ENCODE measurements at places on chromosomes 6 and 20. TPM values are rescaled to one million over a fixed set of nuclear protein-coding genes. Genes with fewer than 3 reads are reported as not detected.

PPIL6 gene
- total RNA-seq, result 2.3 TPM

GABRR1 gene
- total RNA-seq, result not detected

SIRPB2 gene
- not detected for total RNA-seq

SNAI1 gene
- 18.7 TPM for total RNA-seq

AK9 gene
- 1.2 TPM for total RNA-seq

SGK2 gene
- total RNA-seq, result 11.0 TPM

LBP gene
- total RNA-seq, result 1.1 TPM

ZFP64 gene
- 20.0 TPM for total RNA-seq

SRSF12 gene
- 1.0 TPM for total RNA-seq

SERPINB1 gene
- 54.3 TPM for total RNA-seq

CALHM5 gene
- 0.10 TPM for total RNA-seq

FAM210B gene
- 12.3 TPM for total RNA-seq

ABHD16B gene
- not detected for total RNA-seq

UBE2C gene
- total RNA-seq, result 250 TPM

COX4I2 gene
- total RNA-seq, result not detected

SIRPB1 gene
- total RNA-seq, result 0.90 TPM

SUN5 gene
- total RNA-seq, result not detected

SAPCD1 gene
- 3.7 TPM for total RNA-seq

HAO1 gene
- not detected for total RNA-seq

Data from A549 treated with RU486 at 1 μM for 4 hours (cell line).